ENCODE measurements at places on chromosomes 5 and 9. TPM values are rescaled to one million over a fixed set of nuclear protein-coding genes. Genes with fewer than 3 reads are reported as not detected.

Gene MAT2B
- 73.0 TPM for total RNA-seq

Gene KIAA0825
- total RNA-seq: 9.5 TPM

Gene SLCO6A1
- under 0.01 TPM for total RNA-seq

Gene RAI14
- 291 TPM for total RNA-seq

Gene ARSI
- 13.8 TPM for total RNA-seq

Gene CBY3
- not detected for total RNA-seq

Gene PHF24
- total RNA-seq: not detected

Gene HABP4
- total RNA-seq: 9.9 TPM

Data from fibroblast of villous mesenchyme (primary cell).